8988T (cell line): ENCODE measurements at places on chromosomes 7 and 10.

DNA sequence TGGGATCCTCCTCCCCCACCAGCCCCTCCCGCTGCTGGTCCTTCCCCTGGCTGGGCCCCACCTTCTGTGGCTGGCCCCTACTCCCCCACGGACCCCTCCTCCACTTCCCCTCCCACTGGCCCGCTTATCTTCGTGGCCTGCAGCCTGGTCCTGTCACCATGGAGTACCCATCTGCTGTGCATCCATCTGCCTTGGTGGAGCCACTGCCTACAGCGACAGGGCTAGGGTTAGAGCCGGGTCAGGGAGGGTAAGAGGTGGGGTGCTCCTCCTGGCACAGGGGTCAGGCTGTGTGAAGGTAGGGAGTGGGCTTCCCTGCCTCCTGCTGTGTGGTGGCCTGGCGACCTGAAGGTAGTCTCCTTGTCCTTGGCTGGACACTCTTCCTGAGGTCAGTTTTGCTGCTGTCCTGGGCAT, 5.2 kb downstream of the ADCY1 start:
- DNase-seq = no peak

- no peak for DNase-seq
Observed at GRCh38 chr10:124909563-124909962, 32.4 kb upstream of the ZRANB1 start.

- no peak for DNase-seq
Observed at GRCh38 chr7:68706291-68706690, 892.0 kb upstream of the AUTS2 start.

DNA sequence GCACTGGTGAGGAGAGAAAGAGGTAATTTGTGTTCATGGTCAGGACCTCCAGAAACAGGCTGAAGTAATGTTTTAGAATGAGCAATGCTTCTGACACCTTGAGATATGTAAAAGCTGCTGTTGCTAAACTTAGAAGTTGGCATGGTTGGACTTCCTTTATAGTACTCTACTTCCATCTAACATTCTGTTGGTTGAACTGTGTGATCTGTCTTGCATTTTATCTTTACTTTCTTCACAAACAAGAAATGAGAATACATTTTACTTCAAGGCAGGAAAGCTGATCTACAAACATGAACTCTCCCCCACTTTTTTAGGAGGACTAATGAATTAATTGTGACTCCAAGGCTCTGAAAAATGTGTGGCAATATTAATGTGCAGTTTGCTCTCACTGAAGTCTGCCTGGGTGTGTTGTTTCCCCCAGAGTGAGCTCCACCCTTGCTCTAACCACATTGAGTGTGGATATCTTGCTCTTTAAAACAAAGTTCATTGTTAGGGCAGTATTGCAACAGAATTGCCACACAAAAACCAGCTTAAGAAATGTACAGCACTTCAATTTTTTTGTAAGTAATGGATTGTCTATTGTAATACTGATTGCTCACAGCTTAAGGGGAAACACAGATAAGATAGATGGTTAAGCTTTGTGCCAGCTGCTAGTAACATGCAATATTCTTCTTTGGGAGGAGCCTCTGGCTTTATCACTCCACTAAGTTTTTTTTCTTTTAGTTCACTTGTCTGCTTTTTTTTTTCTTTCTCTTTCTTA, 69.0 kb downstream of the ADD3 start:
- DNase-seq = no peak

GRCh38 chr10:85175635-85176034, 847.2 kb downstream of the CCSER2 start:
- DNase-seq = no peak

- DNase-seq = no peak
Observed at GRCh38 chr7:104983076-104983577, 30.9 kb upstream of the KMT2E start.

- DNase-seq = no peak
Observed at GRCh38 chr10:78408671-78409472, 375.2 kb downstream of the RPS24 start.

DNA sequence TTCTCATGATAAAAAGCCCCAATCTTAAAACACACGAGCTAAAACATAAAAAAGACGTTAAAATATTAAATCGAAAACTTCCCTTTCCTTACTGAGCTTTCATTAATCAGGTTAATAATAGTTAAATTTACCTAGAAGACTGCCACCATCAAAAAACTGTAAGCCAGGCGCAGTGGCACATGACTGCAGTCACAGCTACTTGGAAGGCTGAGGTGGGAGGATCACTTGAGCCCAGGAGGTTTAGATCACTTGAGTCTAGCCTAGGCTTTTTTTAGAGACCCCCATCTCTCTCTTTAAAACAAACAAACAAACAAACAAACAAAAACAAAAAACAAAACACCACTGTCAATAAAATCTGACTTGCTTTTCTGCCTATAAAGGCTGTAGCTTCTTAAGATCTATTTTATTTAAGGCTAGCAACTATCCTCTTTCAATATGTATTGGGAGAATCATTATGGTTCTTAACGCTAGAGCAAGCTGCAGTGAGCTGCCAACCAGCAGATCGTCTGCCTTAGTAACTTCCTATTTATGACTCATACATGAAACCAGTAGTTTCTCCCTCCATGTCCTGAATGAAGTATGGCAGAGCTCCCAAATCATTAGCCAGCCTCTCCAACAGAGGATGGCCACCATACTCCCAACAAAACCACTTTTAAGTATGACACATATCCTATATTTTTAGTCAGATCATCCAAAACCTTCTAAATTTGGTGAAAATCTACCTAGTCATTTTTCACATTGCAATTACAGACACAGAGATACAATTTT, 163.7 kb downstream of the SRPK2 start:
- DNase-seq = no peak

DNA sequence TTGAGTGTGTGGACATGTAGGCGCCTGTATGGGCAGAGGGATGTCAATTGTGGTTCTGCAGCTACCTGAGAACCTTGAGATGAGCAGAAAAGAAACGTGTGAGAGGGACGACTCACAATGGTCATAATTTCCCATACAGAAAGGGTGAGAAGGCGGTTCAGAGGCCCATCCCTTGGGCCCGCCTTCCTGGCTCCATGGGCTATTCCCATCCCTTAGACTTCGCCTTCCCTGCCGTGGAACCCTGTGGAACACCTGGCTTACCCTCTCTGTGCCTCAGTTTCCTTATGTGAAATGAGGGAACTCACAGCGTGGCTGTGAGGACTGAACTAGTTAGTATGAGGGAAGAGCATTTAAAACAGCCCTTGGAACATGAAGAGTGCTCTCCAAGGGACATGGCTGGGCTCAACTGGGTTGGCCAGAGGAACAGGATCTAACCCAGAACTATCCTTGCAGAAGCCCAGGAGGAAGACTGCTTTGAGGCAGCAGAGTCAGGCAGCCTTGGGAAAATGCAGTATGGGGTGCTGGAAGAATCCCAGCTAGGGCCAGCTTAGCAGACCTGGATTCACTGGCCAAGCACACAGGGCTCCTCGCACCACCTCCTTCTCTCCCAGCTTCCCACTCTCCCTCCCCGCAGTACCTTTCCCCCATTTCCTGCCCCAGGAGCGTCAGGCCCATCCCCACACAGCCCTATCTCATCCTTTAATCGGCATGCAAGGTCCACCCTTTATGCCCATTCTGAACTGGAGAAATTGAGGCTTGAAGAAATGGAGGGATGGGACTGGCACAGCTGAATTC, 11.1 kb upstream of the ZMIZ1 start:
- no peak for DNase-seq

GRCh38 chr7:87231711-87232110, 12.2 kb upstream of the TMEM243 start:
- DNase-seq = no peak

DNA sequence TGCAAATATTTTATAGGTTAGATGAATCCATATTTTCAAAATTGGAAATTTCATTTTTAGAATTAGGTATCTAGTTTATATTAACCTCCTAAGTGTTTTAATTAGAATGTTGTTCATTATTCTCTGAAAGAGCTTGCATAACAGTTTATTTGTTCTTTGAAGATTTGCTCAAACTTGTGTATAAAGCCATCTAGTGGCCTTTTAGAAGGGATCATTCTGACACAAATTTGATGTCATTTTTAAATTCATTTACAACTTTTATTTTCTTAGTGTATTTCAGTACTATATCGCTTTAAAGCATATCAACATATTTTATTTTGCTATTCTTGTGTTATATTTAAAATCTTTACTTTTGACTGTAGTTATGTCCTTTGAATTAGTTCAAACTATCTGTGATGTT, 527.0 kb upstream of the NRG3 start:
- DNase-seq = no peak

DNA sequence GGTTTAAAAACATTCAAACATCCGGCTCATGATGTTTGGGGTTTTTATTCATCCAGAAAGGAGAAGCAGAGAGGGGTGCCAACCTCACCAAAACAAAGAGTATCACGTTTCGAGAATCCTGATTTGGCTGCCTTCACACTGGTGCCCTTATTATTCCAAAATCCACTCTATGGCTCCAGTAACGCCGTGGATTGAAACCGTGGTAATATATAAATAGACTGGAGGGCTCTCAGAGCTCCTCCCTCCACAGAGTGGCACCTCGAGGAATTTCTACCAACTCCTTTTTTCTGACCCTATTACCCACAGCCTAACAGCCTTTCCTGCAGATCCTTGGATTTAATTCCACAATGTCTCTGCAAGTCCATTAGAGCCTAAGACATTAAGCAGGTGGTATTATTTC, 353.6 kb downstream of the CRPPA start:
- no peak for DNase-seq

GRCh38 chr10:60921633-60922032, 22.4 kb downstream of the RHOBTB1 start:
- no peak for DNase-seq

GRCh38 chr7:44310221-44310848, 15.1 kb downstream of the CAMK2B start:
- DNase-seq = no peak

GRCh38 chr7:114977277-114977676, 55.4 kb downstream of the MDFIC start:
- no peak for DNase-seq

- no peak for DNase-seq
Observed at GRCh38 chr7:158140538-158141220, 446.9 kb downstream of the PTPRN2 start.

DNA sequence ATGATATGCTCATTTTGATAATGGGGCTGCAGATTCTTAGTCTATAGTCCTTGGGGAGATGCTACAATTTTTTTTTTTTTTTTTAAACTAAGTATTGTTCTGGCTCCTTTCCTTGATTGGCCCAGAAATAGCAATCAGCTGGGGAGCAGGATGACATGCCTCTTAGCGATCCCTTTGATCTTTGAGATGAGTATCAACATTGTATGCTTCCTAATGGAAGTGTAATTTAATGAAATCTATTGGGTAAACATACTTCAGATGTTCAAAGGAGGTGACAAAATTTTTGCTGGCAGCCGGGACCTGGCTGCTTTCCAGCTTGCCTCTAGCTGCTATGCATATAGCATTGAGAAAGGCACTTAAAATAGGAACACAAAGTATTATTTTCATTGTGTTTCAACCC, 43.5 kb downstream of the VTI1A start:
- no peak for DNase-seq

- peak; percentile 69 for DNase-seq
Observed at GRCh38 chr10:7410862-7411670, at the start of gene SFMBT2. Gene SFMBT2, minus strand, starts transcription at chr10:7411034. Its CDS starts 29,136 bp downstream, at chr10:7381898.

DNA sequence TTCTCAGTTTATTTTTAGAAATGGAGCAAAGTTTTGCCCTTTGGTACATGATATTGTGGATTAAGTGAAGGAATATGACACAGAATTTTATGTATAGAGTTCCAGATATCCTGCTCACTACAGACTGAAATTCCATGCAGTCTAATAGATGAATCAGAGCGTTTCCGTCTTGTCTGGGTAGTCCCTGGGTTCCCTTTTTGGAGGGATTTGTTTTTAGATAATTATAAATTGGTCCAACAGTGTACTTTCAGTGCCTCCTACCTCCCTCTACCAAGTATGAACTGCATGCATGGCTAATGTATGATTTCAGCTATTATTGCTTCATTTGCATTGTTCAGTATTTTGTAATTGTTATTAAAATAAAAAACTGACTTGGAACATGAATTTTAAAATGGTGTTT, 74.4 kb downstream of the SEPTIN7 start:
- no peak for DNase-seq

DNA sequence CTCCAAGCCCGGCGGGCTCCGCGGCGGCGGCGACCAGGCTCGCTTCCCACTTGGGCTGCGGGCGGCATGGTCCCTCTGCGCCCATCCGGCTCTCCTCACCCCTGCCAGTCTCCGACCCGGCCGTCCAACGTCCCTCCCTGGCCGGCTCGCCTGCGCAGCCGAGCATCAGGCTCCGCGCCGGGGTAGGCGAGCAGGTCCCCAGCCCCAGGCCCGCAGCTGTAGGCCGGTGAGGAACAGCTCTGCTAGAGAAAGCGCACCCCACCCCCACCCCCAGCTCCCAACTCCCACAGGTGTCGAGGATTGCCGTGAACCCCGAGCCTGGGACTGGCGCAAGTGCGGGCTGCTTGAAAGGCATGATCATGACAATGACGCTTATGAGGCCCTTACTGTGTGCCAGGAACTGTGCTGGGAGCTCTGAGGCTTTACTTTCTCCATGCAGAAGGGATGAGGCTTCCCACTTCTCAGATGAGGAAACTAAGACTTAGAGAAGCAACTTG, 20.8 kb upstream of the PAX2 start:
- no peak for DNase-seq

- DNase-seq = no peak
Observed at GRCh38 chr7:29337546-29338116, 143.1 kb downstream of the CHN2 start.

DNA sequence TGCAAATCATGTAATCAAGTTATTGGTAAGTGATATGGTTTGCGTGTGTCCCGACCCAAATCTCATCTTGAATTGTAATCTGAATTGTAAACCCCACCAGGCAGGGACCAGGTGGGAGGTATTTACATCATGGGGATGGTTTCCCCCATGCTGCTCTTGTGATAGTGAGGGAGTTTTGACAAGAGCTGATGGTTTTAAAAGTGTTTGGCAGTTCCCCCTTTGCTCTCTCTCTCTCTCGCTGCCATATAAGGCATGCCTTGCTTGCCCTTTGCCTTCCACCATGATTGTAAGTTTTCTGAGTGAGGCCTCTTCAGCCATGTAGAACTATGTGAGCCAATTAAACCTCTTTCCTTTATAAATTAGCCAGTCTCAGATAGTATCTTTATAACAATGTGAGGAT, 302.6 kb downstream of the THSD7A start:
- DNase-seq = no peak

DNA sequence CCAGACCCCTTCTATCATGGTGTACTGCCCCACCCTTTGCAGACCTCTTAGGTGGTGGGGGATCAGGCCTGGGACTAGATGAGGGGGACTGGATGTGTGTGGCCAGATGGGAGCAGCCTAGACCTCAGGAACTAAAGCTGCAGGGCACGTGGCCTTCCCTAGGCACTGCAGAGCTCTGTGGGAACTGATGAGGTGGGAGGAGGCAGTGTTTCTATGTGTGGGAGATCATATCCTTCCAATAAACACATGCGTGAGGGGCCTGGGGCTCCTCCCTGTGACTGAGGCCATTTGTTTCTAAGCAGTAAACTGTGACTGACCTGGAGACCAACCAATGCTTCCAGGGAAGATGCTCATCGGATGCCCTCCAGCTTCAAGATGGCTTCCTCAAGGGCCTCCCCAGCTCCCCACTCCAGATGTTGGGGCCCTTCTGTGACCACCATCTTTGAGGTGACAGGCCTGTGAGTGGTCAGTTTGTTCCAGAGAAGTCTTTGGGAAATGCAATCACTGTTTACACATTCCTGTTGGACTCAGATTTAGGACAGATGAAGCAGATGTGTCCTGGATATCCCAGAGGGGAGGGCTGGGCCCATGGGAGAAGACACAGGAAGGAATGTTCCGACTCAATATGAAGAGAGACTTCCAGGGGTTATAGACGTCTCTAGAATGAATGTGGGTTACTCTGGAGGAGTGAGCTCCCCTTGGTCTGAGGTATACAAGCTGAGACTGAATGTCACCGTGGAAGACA, 23.6 kb upstream of the ZCCHC24 start:
- no peak for DNase-seq

- DNase-seq = no peak
Observed at GRCh38 chr10:113386005-113386404, 166.8 kb upstream of the HABP2 start.
